CD4-positive, alpha-beta T cell treated with Interleukin-17A for 1 hour (primary cell): ENCODE measurements at places on chromosomes 2 and 18.

DNA sequence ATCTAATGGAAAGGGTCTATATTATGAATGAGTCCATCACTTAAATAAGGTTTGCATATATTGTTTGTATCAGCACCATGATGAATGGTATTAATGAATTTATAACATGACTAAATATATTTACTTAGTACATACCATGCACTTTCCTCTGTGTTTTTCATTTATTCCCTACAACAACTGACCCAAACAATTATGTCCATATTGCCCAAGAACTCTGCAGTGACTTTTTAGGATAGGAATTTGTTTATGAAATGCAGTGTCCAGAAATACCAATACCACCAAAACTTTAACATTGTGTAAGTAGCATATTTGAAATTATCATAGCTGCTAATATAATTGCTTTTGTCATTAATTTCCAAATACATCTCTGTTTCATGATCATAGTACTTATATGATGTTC is 119.7 kb downstream of the WDR7 start:
- no peak for DNase-seq

- no peak for DNase-seq
These were observed 15.9 kb upstream of the KLHL30 start for GRCh38 chr2:238122287-238123217.

GRCh38 chr2:230869914-230870543 is 5.3 kb downstream of the ITM2C start:
- DNase-seq, result no peak

GRCh38 chr2:238704471-238705225 is 143.2 kb upstream of the TWIST2 start:
- DNase-seq, result no peak

GRCh38 chr2:171595456-171595855 is 73.2 kb downstream of the CYBRD1 start:
- no peak for DNase-seq

DNA sequence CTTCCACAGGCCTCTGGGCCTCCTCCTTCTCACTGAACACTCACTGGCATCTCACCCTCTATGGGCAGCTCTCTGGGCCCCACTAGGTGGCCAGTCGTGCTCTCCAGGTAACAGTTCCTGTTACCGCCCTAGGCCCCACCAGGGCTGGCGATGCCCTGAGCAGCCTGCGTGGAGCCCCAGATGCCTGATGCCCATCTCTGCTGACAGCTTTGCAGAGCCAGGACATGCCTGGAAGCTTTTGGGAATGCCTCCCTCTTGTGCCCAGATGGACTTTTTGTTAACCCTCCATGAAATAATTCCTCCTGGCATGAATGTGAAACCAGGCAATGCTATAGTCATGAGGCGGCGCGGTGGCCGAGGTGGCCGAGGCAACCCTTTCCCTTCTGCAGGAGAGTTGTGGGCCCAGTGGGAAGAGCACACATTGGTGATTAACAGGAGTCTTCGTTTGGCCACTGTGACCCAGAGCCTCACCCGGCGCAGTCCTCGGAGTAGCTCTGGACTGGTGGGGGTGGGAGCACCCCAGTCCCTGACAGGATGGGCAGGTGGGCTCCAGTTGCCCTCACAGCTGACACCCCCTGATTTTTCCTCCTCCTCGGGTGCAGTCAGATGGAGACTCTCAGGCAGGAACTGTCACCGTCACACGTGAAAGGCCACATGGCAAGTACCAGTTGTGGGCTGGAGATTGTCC is 80.0 kb downstream of the SH3BP4 start:
- no peak for DNase-seq

- DNase-seq, result no peak
These were observed 338.0 kb downstream of the DCC start for GRCh38 chr18:52678034-52678433.

DNA sequence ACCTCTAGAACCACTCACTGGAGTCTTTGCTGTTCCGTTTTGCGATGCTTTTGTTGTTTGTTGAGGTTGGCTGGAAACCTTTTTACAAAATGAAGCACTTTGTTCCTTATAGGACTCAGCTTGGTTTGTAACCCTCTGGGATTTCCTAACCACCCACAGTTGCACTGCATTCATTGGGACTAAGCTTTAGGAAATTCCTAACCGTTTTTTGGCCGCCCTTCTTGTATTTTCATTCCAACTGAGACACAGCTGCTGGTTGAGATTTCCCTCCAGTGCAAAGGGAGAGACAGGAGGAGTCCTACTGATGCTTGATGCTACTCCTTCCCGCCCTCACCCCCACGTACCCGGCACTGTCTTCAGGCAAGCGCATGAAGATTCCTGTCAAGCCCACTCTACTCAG is 6.1 kb upstream of the DIPK1C start:
- DNase-seq, result no peak

GRCh38 chr2:98134172-98135005 is 47.4 kb downstream of the VWA3B start:
- peak; percentile 37 for DNase-seq

GRCh38 chr2:48440103-48440390 is 89.9 kb upstream of the STON1 start:
- no peak for DNase-seq

GRCh38 chr18:10798727-10799550 is 273.1 kb downstream of the NAPG start:
- no peak for DNase-seq

DNA sequence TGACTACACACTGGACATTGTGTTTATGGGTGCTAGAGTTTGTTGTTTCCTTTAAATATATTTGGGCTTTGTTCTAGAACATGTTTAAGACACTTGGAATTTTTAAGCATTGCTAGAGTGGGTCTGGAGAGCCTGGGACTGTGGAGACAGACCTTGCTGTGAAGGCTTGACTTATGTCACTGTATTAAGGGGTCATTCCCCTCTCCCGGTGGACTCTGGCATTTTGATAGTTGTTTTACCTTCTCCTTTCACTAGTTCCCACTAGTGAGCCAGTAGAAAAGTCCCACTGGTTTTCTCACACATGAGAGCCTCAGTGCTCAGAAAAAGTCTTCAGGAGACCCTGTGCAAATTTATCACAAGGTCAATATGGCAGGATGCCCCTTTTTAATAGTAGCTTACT is 18.6 kb downstream of the ADNP2 start:
- no peak for DNase-seq

DNA sequence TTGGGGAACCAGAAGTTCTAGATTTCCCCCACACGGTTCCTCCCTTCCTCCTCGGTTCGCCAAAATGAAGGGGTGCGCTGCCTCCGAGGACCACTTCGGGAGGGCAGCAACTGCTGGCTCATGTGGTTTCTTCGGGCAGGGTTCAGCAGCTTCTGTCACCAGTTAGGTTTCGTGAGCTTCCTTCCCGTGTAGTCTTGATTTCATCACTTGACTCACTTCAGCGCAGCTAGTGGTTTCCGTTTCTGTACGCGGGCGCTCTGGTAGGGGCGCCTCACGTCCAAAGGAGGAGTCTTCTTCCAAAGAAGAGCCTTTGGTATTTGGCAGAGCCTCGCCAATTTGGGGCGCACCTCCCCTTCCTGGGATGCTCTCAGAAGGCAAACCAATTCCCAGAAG is 485 bp upstream of the GALNT3 start:
- DNase-seq, result peak; percentile 72

DNA sequence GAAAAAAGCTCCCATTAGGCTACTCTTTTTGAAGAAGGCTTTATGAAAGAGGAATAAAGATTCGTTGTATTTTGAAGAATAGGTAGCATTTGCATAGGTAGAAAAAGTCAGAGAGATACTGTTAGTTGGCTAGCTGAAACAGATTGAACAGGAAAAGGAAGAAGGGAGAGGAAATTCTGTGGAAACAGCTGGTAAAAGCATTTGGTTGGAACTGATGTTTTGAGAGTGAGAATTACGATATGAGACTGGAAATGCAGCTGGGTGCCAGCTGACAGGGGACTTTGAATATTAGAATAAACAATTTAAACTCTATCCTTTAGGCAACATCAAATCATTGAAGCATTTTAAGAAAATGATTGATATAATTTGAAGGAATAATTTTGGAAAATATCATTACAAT is 96.7 kb upstream of the CNTNAP5 start:
- DNase-seq, result no peak

DNA sequence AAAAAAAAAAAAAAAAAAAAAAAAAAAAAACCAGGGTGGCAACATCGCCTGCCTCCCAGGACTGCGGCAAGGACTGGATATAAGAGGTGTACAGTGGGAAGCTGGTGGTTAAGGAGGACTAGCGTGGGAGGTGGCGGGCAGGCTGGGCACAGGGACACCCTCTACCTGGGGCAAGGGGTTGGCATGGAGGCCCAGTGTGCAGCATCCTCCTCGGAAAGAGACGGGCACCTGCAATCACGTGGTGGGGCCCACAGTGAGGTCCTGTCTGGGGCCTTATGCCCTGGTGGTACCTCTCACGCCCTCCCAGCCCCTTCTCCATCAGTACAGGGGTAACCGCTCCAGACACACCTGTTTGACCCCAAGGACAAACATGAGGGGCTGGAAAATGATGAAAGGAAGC is 27.9 kb downstream of the PXDN start:
- DNase-seq, result no peak

GRCh38 chr18:3329872-3330271 is 67.9 kb downstream of the MYL12B start:
- DNase-seq, result no peak

DNA sequence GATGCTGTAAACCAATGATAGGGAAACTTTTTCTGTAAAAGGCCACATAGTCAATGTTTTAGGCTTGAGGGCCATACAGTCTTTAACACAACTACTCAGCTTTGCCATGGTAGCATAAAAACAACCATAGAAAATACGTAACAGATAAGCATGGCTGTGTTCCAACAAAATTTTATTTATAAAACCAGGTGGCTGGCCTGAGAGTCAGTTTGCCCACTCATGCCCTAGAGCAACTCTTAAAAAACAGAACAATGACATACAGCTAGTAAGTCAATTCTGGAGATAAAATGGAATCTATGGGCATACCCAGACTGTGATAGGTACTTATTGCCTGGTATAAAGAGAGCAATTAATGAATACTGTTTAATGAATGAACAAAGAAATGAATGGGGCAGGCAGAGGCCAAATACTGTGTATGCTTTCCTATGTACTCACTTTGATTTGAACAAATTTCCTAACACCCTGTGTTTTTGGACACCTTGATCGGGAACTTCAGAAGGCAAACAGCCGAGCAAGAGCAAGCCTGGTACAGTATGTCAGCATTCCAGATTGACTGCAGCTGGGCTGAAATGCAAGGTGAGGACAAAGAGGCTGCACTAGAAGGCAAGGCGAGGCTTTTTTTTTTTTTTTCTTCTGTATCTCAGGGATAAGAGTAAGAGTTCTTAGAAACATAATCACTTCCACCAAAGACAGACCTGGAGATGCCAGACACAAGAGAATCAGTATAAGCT is 315.3 kb downstream of the CLIP4 start:
- DNase-seq, result no peak

GRCh38 chr2:124049136-124049535 is 24.0 kb downstream of the CNTNAP5 start:
- DNase-seq, result no peak

DNA sequence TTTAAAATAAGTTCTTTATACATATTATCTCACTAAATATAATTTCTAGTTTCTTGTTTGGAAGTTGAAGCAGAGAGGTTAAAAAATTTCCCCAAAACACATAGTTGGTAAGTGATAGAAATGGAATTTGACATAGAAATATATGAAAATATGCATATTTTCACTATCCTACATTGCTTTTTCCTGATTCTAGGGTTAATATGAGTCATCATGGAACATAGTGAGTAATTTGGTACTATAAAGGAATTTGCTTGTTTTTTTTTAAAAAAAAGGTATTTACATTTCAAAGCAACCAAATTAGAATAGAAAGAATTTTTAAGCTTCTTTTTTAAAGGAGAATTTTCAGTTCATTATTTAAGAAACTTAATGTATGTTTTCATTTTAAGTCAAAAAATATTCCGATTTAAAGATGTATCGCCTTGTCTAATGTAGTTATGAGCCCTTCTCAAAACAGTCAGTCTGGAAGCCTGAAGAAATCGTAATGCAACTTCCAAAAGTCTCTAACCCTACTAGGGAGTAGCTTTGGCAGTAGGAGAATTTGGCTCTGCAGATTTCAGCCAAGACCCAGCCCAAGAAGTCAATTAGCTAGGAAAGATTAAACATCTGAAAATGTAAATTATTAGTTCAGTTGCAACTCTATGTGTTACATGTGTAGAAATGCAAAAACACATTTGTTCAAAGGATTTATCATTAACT is 147.3 kb downstream of the RDH14 start:
- no peak for DNase-seq

DNA sequence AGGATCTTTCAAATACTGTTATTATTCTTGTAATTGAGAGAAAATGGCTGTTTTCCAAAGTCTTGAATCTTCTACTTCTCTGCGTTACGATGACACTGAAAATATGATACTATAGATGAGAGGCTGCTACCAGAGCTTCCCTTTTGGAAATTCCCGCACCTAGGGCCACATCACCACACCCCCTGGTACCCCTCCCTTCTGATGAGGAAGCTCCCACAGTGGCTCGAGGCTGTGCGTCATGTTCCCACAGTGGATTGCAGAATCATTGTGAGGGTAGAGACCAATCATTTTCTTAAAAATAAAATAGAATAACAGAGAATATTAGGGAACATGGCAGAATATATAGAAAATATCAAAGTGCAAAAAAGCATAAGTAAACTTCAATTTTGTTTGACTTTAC is 268.9 kb upstream of the SMIM21 start:
- no peak for DNase-seq

DNA sequence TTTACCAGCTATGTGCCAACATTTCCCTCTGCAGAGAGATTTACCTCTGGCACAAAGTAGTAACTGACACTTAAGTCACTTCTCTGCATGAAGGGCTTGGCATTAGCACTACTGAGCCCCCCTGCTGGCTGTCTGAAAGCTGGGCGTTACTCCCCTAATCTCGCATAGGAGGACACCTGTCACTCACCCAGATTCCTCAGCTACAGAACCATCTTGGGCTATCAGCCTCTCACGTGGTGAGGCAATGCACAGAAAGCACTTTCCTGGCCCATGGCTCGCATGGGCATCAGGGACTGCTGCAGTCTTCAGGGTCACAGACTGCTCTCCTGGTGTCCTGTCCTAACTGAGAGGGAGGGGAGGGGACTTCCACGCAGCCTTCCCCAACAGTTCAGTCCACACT is 12.0 kb downstream of the SERPINE2 start:
- DNase-seq, result no peak

DNA sequence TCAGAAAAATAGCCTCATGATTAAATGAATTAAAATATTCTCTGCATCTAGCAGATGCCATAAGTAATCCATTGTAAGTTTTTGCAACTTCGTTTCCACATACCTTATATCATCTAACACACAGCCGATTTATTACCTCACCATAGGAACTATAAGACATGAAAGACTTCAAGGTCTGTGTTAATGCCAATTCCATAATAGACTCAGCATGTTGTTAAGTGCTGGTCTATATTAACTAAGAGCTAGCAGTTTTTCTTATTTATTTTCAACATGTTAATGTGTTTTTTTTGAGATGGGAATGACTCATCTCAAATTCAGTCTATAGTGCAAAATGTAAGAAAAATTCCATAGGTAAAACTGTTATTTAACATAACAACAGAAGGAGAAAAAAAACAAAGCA is 243.9 kb upstream of the GULP1 start:
- no peak for DNase-seq

DNA sequence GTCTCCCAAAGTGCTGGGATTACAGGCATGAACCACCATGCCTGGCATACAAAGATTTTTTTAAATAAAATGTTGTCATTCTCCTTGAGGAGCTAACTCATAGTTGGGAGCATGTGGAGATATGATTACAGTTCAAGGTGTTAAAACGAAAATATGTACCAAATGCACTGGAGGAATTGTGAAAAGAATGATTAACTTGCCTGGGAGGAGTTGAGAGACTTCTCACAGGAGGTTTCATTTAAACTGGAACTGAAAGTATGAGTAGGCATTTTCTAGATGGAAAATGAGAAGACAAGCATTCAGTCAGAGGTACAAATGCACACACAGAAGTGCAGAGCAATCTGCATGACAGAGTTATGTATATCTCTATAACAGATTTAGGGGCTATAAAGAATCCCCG is 126.6 kb upstream of the PDE1A start:
- DNase-seq, result no peak
